Astrocyte (in vitro differentiated cells and primary cell): ENCODE measurements at places on chromosomes 7 and 10. TPM values are rescaled to one million over a fixed set of nuclear protein-coding genes. Genes with fewer than 3 reads are reported as not detected.

GRCh38 chr10:84590327-84591193, 262.2 kb downstream of the CCSER2 start:
- no peak overlapping the region for H3K4me3 ChIP-seq
- no peaks in the 10 kb centered on the region for H3K27me3 ChIP-seq
- H3K36me3 ChIP-seq: no peaks in the 10 kb centered on the region
- no peaks in the 10 kb centered on the region for H3K4me1 ChIP-seq
- H3K27ac ChIP-seq: no peak overlapping the region
- no peak for DNase-seq

GRCh38 chr7:95619517-95619916, 23.2 kb upstream of the PDK4 start:
- no peaks in the 10 kb centered on the region for H3K27me3 ChIP-seq
- no peak overlapping the region for H3K4me3 ChIP-seq
- no peak for DNase-seq
- no peaks in the 10 kb centered on the region for H3K36me3 ChIP-seq
- no peak overlapping the region for H3K27ac ChIP-seq

- H3K27me3 ChIP-seq: no peaks in the 10 kb centered on the region
- no peak for DNase-seq
- H3K4me3 ChIP-seq: no peak overlapping the region
Observed at GRCh38 chr7:151273651-151274390, 25.3 kb upstream of the SMARCD3 start.

DNA sequence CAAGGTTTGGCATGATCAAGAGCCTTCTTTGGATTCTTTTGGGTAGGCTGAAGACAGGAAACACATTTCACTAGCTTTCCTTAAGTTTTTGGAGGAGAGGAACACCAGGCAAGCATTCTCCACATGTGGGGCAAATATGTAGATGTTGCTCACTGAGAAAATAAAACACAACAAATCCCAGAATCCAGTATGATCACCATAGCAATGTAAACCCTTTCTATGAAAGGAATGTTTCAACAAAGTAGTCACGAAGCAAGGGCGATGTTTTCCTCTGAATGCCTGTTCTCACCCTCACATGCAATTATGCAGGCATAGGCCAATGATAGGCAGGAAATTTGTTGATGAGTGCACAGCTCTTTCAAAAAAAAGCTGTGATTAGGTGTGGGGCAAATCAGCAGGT, 20.5 kb upstream of the CEP41 start:
- no peak for DNase-seq
- H3K36me3 ChIP-seq: no peaks in the 10 kb centered on the region
- H3K27ac ChIP-seq: no peak overlapping the region
- H3K27me3 ChIP-seq: no peaks in the 10 kb centered on the region

MCMBP gene
- total RNA-seq: 40.9 and 41.1 TPM in 2 replicates
